CD4-positive, alpha-beta T cell treated with Interferon alpha-2 for 1 hour (primary cell): ENCODE measurements at places on chromosomes 3 and 15.

DNA sequence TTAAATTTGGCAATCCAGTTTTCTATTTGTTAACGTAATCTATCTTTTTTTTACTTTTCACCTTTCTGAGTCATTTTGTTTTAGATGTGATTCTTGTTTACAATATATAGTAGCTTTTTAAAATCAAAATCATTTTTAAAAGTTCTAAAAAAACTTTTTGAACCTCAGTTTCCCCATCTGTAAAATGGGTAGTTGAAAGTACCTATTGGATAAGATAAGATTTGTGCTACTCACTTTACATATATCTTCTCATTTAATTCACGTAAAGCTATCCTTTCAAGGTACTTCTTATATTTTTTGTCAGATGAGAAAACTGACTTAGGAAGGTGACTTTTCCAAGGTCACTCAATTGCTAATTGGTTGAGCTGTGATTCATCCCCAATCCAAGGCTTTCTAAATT, 153.2 kb downstream of the EEFSEC start:
- DNase-seq, result no peak

DNA sequence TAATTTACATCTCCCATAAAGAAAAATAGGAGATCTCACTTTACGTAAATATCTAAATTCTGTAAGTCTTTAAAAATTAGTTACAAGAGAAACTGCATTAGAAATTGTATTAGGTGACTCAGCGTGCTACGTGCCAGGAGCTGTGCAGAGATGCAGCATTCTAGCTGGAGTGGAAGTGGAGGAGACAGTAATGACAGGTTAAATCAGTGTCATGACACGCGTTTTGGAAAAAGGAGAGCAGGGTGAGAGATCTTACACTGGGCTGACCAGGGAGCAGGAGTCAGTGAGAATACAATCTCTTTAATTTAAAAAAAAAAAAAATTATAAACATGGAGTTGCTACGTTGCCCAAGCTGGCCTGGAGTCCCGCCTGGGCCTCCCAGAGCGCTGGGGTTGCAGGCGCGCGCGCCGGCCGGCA, 635 bp downstream of the TUBGCP5 start:
- no peak for DNase-seq

GRCh38 chr3:32794487-32795308, 23.1 kb upstream of the TRIM71 start:
- no peak for DNase-seq

DNA sequence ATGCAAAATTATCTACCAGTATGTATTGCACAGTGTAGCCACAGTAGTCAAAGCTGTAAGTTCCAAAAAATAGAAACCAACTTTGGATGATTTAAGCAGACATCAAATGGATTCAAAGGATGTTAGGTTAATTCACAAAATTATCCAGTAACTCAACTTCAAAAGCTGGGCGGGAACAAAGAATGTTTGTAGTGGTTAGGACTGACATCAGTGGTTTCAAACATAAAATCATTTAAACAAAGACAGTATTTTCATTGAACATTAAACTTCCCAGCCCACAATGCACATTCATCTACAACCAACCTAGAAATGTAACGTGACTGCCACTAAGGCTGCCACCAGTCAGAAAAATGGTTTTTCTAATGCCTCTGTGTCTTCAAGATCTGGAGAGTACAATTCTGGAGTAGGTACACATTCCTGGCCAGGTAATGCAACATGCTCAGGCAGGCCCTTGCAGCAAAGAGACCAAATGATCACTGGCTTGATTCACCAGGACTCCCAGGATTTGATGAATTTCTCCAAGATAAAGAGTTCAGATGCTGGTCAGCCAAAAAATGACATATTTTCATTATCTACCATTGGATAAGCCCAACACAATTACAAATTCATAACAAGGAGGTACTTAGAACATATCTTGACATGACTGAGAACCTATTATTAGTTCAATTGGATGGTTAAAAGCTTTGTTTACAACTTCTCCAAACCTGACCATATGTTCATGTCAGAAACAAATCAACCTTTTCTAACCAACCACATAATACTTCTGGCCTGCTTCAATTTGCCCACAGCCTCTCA, 189.8 kb upstream of the CNTN4 start:
- DNase-seq, result no peak

- no peak for DNase-seq
These were observed 1561.6 kb downstream of the OTOL1 start for GRCh38 chr3:163058031-163058854.
